ENCODE measurements at places on chromosomes 3 and 15.

GRCh38 chr3:167653760-167654159, at the start of gene WDR49:
Gene WDR49 (minus strand): TSS chr3:167653942. CDS start chr3:167653425, 517 bp downstream.
- DNase-seq = no peak

- no peak for DNase-seq
Measured at GRCh38 chr15:91737151-91737818, 116.2 kb upstream of the SLCO3A1 start.

GRCh38 chr15:99267957-99268356, 16.7 kb downstream of the LRRC28 start:
- DNase-seq = no peak

DNA sequence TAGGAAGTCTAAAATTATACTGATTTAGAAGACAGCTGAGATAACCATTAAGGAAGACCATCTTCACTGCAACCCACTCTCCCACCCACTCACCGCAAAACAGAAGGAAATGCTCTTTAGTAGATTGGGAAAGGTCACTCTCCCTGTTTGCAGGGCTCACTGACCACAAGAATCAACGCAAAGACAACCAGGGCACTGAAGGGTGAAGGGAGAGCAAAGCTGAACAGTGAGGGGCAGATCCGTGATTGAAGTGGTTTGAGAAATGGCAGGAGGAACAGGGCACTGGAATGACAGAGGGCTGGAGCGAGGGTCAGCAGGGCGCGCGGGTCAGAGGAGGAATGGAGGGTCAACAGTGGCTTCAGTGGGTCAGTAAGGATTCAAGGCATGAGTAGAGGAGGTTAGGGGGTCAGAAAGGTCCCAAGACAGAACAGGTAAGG, 520 bp downstream of the MESD start:
- no peak for DNase-seq

DNA sequence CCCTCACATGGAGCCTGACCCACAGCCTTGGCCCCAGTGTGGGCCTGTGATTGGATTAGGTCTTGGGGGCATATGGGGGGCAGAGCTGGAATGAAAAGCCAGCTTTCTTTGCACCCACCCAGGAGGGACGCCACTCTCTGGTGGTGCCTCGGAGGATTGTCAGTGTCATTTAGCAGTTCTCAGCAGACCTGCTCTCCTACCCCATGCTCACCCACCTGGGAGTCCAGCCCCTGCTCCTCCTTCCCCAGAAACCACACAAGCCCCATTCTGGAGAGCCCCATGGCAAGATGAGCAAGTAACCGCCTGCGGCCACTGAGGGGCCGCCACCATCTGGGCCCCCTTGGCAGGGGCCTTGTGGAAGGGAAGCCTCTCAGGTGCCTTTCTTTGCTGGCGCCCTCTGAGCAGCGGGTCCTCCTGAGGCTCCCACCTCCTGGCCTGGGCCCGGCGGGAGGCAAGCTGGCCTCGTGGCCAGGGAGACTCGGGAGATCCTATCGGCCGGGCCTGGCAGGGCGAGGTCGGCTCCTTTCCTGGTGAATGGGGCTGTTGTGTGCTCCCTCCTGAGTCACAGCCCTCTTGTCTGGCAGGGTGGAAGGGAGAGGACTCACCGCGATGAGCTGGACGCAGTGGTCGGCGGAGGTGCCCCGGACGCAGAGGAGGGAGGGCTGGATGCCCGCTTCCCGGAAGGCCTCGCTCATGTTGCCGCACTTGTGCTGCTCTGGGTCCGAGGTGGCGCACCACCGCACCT, 2.3 kb downstream of the MELTF start:
- no peak for DNase-seq

DNA sequence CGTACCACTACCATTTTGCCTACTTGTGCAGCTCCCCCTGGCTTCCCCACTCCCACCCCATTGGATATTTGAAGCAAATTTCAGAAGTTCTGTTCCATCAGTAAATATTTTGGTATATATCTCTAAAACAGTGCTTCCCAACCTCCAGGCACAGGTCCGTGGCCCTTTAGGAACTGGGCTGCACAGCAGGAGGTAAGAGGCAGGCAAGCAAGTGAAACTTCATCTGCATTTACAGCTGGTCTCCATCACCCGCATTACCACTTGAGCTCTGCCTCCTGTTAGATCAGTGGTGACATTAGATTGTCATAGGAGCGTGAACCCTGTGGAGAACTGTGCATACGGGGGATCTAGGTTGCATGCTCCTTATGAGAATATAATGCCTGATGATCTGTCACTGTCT, 97.2 kb upstream of the LRRFIP2 start:
- no peak for DNase-seq

- DNase-seq = no peak
Measured at GRCh38 chr3:126658584-126658983, 3.7 kb upstream of the TXNRD3 start.

DNA sequence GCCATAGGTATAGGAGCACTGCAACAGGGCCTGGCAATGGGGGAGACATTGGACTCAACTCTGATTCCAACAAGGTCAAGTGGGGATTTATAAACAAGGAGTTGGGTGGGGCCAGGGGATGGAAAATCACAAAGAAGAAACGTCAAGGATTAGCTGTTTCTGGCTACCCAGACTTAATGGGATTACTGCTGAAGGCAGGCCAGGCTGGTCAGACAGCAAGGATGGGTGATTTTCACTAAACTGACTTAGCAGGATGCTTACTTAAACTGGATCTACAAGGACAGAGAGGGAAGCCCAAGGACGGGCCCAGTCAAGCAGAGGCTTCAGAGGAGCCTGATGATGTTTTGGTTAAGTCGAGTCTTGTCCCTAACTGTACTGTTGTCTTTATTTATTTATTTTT, 76.2 kb downstream of the USP13 start:
- no peak for DNase-seq

DNA sequence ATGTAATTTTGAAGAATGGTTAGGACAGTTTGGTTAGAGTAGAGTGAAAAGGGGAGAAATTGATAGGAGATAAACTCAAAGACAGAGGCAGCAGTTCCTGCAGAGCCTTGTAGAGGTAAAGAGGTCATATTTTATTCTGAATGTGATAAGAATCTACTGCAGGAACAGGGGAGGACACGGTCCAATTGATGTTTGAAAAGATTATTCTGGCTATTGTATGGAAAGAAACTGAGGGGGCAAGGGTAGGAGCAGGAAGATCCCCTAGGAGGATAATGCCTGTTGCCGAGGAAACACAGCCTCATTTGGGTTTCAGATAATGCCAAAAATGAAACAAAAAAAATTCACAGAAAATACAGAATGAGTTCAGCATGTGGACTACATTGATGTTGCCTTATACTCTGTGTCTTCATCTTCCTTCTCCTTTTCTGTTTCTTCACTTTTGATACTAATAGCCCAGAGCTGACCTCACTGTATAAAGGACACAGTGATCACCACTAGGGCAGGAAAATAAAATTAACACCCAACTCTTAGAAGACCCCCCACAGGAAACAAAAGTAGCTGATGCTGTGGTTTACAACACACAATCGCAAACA, 454.6 kb upstream of the UBE2E2 start:
- DNase-seq = no peak

- DNase-seq = no peak
Measured at GRCh38 chr3:121957674-121958415, 63.6 kb downstream of the SLC15A2 start.

DNA sequence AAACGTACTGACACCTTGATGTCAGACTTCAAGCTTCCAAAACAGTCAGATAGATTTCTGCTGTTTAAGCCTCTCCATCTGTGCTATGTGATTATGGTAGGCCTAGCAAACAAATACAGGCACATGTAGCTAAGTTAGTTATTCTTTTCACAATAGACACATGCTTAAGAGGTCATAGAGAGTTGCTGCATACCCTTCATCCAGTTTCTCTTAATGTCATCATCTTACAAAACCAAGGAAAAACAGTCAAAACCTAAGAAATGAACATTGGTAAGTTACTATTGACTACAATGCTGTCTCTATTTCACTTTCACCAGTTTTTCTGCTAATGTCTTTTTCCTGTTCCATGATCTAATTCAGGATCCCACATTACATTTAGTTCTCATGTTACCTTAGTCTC, 946.8 kb downstream of the TUSC7 start:
- DNase-seq = no peak

GRCh38 chr3:60798456-60798855, 452.8 kb downstream of the FHIT start:
- DNase-seq = no peak

GRCh38 chr15:43913026-43913780, 86.4 kb downstream of the WDR76 start:
- DNase-seq = peak; percentile 100

DNA sequence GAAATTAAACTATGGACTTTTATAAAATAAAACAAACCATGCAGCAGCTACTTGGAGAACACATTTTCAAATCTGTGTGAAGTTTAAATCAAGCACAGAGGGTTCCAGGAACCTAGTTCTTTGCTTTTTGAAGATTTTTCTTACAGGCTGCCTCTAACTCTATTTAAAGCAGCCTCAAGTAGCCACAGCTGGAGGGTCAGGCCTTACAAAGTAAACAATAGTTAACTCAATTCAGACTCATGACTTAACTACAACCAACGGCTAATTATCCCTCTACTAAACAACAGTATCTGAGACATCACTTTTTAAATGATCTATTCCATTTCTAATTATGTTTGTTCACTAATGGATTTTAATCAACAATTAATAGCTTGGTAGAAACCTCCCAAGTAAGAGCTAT, 9.8 kb downstream of the LRIG1 start:
- DNase-seq = no peak

GRCh38 chr15:75776065-75776423, 63.4 kb upstream of the CSPG4 start:
- DNase-seq = peak; percentile 89

DNA sequence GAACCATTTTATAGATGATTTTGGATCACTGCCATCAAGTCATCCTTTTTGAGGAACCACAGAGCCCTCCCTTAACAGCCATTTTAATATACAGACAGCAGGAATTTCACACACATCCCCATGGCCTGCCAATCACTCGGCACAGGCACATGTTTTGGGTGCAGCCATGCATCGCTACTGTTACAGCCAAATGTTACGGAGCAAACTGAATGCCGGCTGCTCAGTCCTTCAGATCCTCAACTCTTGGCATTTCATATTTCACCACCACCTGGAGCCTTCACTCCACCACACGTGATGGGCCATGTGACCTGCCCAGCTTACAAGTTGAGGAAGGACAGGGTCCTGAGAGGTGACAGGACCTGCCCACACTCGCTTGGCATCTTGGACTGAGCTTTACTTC, 90.8 kb downstream of the OXNAD1 start:
- DNase-seq = no peak

- no peak for DNase-seq
Measured at GRCh38 chr15:89221543-89221942, at the start of gene RLBP1. Gene RLBP1 (minus strand): TSS chr15:89221579. CDS start chr15:89218975, 2,604 bp downstream.

All from fibroblast of skin of back (primary cell).